ENCODE measurements at places on chromosomes 2 and 18. TPM values are rescaled to one million over a fixed set of nuclear protein-coding genes. Genes with fewer than 3 reads are reported as not detected.
A peak's percentile ranks its signal among the peaks of the same experiment; 100 is the strongest.

OXER1 gene
- polyA plus RNA-seq, result 7.0 TPM

LDLRAD4 gene
- polyA plus RNA-seq, result 8.0 TPM

GALR1 gene
- polyA plus RNA-seq, result 0.09 TPM

ZSWIM2 gene
- polyA plus RNA-seq, result not detected

NUP35 gene
- 13.9 TPM for polyA plus RNA-seq

DNAH7 gene
- 0.28 TPM for polyA plus RNA-seq

SCN9A gene
- 5.5 TPM for polyA plus RNA-seq

CYP26B1 gene
- polyA plus RNA-seq, result 13.1 TPM

EN1 gene
- polyA plus RNA-seq, result 8.3 TPM

TBR1 gene
- not detected for polyA plus RNA-seq

SERPINB13 gene
- 0.43 TPM for polyA plus RNA-seq

DNA sequence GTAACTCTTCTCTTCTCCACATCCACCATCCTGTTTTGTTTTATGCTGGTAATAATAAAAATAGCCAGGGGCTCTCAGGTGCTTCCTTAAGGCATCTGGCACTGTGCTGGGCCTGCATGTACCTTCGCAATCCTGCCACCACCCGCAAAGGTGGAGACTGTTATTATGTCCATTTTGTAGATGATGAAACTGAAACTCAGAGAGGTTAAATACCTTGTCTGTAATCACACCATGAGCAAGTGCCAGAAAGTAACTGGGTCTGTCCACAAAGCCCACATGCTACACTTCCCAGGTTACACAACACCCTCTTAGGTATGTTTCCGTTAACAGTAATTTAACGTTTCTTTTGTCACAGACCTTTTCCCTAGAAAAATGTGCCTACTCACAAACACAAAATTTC is 27.0 kb downstream of the NRP2 start:
- DNase-seq, result no peak

GRCh38 chr2:218429911-218430692 is 11.2 kb downstream of the VIL1 start:
- DNase-seq, result no peak

DNA sequence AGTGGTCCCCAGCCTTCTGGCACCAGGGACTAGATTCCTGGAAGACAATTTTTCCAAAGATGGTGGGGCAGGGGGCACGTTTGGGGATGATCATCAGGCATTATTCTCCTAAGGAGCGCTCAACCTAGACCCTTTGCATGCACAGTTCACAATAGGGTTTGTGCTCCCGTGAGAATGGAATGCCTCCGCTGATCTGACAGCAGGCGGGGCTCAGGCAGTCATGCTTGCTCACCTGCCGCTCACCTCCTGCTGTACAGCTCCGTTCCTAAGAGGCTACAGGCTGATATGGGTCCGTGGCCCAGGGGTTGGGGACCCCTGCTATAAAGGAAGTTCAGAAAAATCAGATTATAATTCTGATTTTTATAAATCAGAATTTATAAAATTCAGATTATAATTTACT is 22.3 kb upstream of the TYMS start:
- no peak for DNase-seq

DNA sequence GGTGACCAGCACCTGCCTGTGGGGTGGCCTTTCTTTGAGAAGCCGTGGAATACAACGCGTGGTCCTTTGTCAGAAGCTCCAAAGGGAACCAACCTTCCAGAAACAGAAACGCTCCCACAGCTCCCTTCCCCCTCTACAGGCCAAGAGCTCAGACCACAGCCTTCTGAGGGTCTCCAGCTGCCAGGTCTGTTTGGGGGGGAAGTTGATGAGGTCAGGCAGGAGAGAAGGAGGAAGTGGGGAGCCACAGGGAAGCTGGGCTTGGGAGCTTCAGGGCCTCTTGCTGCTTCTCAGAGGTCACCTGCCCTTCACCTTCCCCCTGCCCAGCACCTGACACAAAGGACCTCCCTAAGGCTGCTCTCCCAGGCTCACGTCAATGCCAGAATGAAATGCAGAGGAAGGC is 287.7 kb upstream of the ID2 start:
- no peak for DNase-seq

DNA sequence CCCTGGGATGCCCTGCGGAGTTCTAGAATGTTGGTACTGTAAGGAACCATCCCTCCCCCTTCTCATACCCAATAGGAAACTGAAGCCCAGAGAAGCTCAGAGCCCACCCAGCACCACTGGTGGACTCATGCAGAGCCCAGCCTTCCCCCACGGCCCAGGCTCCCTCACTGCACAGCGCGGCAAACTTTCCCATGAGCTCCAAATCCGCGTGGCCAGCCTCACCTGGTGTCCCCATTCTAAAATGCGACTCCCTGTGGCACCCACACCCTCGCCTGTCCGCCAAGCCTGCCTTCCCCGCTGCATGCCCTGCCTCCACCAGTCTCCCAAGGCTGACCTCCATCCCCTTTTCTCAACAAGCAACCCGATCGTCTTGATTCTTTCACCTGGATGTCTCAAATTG is 51.1 kb downstream of the PTGR3 start:
- DNase-seq, result no peak

- DNase-seq, result no peak
Observed at GRCh38 chr2:154195644-154196195, 324.0 kb downstream of the GALNT13 start.

- DNase-seq, result no peak
Observed at GRCh38 chr18:13435586-13436333, 217.2 kb downstream of the LDLRAD4 start.

GRCh38 chr2:11856095-11856494 is 109.7 kb downstream of the LPIN1 start:
- no peak for DNase-seq

- DNase-seq, result no peak
Observed at GRCh38 chr2:121505005-121505404, 25.7 kb upstream of the RNU4ATAC start.

- no peak for DNase-seq
Observed at GRCh38 chr2:17583166-17583565, 42.7 kb downstream of the VSNL1 start.

DNA sequence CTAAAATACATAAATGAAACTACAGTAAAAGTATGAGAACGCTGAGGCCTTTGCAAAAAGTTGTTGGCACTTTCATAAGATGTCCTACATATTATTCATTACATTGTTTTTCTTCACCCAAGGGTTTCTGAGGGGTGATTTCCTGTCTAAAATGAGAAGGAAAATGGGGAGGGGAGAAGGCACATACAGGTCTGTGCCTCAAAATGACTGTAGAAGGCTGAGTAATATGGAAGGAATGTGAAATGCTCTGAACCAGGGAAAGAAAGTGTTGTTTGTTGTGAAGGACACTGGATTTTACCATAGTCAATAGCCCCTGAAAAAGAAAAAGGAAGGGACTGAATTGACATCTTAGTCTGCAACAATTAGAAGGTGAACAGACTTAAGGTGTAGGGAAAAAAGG is 99.5 kb upstream of the RNF152 start:
- no peak for DNase-seq

GRCh38 chr2:21657445-21657844 is 533.7 kb downstream of the TDRD15 start:
- no peak for DNase-seq

- no peak for DNase-seq
Observed at GRCh38 chr2:234643407-234643806, 146.5 kb upstream of the ARL4C start.

GRCh38 chr2:170054997-170055396 is 123.0 kb upstream of the MYO3B start:
- DNase-seq, result no peak

DNA sequence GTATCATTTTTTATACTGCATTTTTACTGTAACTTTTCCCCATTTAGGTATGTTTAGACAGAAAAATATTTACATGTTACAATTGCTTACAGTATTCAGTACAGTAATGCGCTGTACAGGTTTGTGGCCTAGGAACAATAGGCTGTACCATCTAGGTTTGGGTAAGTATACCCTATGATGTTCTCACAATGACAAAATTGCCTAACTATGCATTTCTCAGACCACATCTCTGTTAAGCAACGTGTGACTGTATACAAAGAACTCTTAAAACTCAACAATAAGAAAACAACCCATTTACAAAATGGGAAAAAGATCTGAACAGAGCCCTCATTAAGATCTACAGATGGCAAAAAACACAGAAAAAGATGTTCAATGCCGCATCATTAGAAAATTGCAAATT is 29.4 kb downstream of the FAM210A start:
- DNase-seq, result no peak

- DNase-seq, result no peak
Observed at GRCh38 chr2:232299084-232299483, 79.5 kb upstream of the ALPP start.

- peak; percentile 90 for DNase-seq
Observed at GRCh38 chr2:43637030-43637803, at the start of gene PLEKHH2. Gene PLEKHH2 (plus strand): TSS chr2:43637260. CDS start chr2:43644674, 7,414 bp downstream.

- DNase-seq, result no peak
Observed at GRCh38 chr2:124131276-124131675, 106.2 kb downstream of the CNTNAP5 start.

DNA sequence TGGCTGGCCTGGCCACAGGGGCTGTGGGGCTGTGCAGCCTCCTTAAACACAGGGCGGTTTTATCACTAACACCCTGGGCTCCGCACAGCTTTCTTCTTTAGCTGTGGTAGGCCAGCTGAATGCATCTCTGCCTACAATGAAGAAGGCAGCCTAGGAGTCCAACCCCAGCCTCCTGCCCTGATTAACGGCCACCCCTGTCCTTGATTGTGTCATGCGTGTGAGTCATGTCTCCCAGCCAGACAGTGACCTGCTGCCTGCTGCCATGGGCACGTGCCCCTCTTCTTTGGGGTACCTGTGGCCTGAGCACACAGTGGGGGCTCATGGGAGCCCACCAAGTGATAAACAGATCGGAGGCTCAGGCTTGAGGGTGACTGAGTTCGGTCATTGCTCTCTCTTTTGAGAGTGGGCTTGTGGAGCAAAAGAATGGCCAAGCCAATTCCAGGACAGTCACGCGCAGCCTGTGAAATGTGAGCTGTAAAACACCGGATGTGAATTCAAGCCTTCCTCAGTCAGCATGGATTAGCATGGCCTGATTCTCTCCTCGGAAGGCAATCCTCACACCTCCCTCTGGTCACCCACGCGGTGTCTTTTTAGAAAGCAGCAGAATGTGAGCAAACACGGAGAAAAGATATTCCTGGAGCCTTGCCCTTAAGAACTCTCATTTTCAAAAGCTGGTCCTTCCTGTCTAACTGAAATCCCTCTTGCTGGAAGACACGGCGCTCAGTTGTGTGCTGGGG is 144.1 kb downstream of the CELF4 start:
- no peak for DNase-seq

DNA sequence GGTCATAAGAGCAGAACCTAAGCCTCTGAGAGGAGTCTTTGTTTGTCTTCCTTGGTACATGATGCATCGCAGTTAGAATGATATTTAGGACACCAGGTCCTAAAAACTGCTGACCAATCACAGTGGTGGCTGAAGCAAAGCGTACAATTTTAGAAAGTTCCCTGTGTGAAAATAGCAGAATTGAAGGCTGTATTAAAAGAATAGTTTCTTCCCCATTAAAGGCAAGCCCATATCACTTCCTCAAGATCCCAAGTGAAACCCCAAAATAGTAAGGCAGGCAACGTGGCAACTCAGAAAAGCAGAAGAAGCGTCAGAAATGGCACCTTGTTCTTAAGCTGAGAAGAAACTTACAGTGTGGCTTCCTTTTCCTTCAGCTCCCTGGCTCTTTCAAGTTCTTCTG is 154.8 kb upstream of the PGAP1 start:
- no peak for DNase-seq

DNA sequence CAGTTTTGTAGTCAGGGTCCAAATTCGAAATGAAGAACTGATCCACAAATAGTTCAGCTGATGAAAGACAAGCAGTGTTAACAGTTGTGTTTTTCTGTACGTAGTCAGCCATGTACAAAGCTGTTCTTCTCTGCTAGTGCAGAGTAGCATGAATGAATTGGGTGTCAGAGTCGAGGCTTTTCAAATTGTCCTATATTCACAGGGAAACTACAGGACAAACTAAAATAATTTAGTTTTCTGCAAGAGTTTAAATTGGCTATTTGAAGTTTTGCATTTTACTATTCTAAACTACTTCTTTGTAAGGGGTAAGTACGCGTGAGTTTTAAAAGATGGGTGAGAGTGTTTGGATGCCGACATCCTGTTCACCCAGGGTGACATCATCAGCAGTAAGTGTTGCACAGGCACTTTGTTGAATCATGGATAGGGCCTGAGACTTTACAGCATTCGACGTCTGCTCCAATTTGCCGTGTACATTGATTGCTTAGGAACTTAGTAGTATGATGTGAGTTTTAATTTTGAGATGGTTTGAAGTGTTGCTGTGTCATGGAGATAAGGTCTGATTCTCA is 147.2 kb upstream of the NFATC1 start:
- DNase-seq, result no peak

GRCh38 chr2:229650901-229651300 is 63.5 kb downstream of the DNER start:
- DNase-seq, result no peak

DNA sequence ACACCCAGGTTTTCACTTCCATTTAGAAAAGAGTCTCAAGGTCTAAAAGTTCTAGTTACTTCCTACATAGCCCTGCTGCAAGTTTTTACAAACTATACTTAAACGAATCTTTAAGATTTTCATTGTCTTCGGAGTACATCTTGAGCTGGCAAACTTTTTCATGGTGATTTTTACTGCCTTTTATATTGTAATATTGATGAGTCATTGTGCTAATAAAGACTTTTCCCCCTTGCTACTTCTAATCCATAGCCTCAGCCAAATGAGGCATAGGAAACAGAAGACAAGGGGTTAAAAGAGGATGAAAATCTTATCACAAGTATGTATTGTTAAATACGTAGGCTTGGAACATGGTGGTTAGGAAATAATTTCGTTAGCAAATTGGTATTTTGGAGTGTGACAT is 4.1 kb downstream of the DPP10 start:
- no peak for DNase-seq

All from hindlimb muscle (tissue), 1 donor.